Stimulated activated CD4-positive, alpha-beta T cell treated with anti-CD3 and anti-CD28 coated beads, TNF-alpha, amount 100 ng/mL, for 48 hours (primary cell): ENCODE measurements at places on chromosomes 4 and X.

- DNase-seq: no peak
Measured at GRCh38 chr4:147958057-147958456, 226.2 kb downstream of the ARHGAP10 start.

GRCh38 chr4:137156807-137157206 is 375.5 kb downstream of the PCDH18 start:
- no peak for DNase-seq

DNA sequence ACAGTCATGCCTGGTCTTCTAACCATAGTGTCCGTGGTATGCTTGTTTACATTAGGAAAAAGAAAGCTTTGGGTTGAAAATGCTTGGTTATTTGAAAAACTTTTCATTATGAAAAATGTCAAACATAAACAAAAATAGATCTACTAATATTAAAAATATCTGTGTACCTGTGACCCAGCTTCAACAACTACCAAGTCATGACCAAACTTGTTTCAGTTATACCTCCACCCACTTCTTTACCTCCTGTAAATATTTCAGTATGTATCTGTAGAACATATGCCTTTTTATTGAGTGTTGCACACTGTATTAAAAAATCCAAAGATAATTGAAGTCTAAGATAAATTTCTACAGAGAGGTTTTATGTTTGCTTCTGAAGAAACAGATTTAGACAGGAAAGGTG is 153.7 kb upstream of the GYPA start:
- DNase-seq: no peak

- DNase-seq: no peak
Measured at GRCh38 chrX:10741550-10741949, 121.2 kb upstream of the MID1 start.

- no peak for DNase-seq
Measured at GRCh38 chr4:7897811-7898210, 41.9 kb downstream of the AFAP1 start.

DNA sequence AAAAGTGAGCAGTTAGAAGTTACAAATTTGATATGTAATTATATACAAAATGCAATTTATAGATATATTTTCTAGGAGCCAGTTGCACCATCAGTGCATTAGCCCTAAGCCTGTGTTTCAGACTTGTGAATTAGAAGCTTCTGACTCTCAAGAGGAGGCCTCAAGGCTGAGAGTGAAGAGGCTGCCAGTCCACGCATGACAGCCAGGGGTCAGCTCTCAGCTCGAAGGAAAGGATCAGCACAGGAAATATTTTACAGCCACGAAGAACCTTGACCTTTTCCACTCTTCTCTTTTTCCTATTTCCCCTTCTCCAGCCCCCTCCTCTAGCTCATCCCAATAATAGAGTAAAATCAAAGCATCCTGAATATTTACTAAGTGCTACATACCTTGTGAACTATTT is 642.4 kb downstream of the TRIML1 start:
- DNase-seq: no peak

GRCh38 chr4:3729882-3730226 is 36.3 kb upstream of the ADRA2C start:
- DNase-seq: no peak

- DNase-seq: no peak
Measured at GRCh38 chr4:5968246-5968645, 50.0 kb downstream of the C4orf50 start.

GRCh38 chrX:10110984-10111363 is 45.8 kb upstream of the CLCN4 start:
- peak; percentile 27 for DNase-seq

GRCh38 chr4:153127760-153128494 is 76.3 kb upstream of the TRIM2 start:
- peak; percentile 83 for DNase-seq

DNA sequence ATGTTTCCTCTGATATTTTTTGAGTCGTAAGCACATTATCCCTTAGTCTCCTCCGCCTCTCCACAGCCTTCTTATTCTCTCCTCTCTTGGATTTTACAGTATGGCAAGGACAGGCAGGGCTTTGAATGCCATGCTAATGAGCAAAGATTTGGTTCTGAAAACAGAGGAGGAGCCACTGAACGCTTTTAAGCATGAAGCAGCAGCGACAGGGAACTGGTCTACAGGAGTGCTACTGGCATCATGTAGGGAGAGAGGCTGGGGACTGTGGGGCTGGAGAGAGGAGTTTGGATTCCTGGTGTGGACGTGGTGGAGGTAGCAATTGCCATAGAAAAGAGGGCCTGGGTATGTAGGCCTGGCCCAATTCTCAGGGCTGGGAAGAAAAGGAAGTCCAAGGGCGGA is 4.6 kb upstream of the CD99L2 start:
- no peak for DNase-seq

DNA sequence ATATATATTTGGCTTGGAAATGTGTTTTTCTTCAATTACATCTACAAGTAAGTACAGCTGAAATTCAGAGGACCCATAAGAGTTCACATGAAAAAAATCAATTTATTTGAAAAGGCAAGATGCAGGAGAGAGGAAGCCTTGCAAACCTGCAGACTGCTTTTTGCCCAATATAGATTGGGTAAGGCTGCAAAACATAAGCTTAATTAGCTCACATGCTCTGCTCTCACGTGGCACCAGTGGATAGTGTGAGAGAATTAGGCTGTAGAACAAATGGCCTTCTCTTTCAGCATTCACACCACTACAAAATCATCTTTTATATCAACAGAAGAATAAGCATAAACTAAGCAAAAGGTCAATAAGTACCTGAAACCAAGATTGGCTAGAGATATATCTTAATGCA is 26.1 kb downstream of the NUDT6 start:
- DNase-seq: no peak

DNA sequence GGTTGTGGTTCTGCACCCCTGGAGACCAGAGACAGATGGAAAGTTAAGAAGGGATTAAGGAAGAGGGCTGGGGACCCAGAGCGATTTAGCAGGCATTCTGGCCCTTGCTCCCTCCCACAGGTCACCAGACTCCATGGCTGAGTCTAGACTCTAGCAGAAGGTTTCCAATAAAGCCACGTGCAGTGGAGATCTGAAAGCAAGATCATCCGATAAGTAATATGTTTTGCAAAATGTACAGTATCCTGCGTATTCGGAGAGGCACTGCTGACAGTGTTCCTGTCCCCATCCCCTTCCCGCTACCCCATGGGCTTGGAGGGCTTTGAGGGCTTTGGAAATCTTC is 531 bp upstream of the GPRIN3 start:
- DNase-seq: no peak

DNA sequence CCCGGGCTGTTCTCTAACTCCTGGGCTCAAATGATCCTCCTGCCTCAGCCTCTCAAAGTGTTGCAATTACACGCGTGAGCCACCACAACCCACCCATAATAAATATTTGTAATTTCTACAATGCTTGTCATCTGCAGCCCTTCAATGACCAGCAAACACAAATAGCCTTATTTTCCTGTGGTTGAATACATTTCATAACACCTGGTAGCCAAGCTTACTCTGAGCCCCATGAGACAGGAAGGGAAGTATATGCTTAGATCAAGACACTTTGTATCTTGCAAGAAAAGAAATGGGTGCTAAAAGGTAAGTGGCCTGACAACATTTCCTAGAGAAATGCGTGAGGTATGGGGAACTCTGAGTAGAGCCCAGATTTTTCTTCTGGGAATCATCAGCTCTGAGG is 56.9 kb upstream of the PDGFRA start:
- no peak for DNase-seq

GRCh38 chr4:188091-188490 is 63.8 kb downstream of the ZNF718 start:
- DNase-seq: no peak
